ENCODE measurements at places on chromosomes 16 and 17. TPM values are rescaled to one million over a fixed set of nuclear protein-coding genes. Genes with fewer than 3 reads are reported as not detected.

DNA sequence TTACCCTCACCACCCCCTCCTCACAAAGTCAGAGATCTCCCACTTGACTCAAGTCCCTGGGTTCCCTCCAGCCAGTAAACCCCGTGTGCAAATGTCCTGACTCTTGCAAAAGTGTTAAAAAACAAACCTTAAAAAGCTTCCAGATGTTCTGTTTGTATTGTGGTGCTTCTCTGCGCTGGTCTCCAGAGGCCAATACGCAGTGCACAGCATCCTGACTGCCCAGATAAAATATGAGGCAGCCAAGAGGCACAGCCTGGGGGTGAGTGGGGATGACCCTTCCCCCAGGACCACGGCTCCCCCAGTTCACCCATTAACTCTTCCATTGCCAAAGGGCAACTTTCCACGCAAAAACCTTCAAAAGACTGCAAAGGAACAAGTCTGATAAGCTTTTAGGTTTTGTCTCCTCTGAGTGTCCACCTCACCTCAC, 291.8 kb downstream of the SOX9 start:
- peaks cover 9% of the 10 kb centered on the region for H3K4me1 ChIP-seq
- DNase-seq: peak; percentile 29
- peaks cover 56% of the 10 kb centered on the region for H3K27me3 ChIP-seq

DNA sequence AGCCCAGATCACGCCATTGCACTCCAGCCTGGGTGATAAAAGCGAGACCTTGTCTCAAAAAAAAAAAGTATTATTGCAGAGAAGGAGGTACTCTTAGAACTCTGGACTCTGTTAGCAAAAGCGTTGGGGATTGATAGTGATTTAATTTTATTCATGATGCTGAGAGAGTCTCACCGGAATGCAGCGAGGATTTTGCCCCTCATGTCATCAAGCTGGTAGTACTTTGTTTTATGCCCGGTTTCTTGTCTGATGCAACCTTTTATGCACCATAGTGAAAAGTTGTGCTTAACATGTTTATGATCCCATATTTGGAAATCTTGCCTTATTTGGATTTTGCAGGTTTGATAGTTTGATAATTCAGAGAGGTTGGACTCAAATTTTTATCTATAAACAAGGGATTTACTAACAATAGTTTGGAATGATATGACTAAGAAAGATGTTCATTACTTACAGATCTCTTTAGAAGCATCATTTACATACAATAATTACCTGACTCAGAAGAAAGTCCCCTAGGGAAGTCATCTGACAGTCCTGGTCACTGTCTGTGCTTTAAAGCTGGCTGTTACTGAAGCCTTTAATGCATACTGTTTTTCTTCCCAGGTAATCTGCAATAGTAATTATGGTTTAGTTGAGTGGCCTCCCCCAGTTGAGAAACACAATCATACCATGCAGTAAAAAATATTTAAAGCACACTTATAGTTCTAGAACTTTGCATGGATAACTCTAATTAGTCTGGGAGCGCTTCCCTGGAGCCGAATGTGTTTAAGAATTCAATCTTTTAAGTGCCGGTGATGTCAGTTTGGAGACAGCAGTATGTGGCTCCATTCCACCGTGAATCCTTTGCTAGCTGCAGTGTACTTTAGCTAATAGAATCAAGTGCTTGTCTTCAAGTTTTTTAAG, 120.9 kb downstream of the PRKCA start:
- no peaks in the 10 kb centered on the region for H3K36me3 ChIP-seq
- no peak for DNase-seq
- no peaks in the 10 kb centered on the region for H3K27me3 ChIP-seq
- H3K4me1 ChIP-seq: peaks cover 5% of the 10 kb centered on the region

DNA sequence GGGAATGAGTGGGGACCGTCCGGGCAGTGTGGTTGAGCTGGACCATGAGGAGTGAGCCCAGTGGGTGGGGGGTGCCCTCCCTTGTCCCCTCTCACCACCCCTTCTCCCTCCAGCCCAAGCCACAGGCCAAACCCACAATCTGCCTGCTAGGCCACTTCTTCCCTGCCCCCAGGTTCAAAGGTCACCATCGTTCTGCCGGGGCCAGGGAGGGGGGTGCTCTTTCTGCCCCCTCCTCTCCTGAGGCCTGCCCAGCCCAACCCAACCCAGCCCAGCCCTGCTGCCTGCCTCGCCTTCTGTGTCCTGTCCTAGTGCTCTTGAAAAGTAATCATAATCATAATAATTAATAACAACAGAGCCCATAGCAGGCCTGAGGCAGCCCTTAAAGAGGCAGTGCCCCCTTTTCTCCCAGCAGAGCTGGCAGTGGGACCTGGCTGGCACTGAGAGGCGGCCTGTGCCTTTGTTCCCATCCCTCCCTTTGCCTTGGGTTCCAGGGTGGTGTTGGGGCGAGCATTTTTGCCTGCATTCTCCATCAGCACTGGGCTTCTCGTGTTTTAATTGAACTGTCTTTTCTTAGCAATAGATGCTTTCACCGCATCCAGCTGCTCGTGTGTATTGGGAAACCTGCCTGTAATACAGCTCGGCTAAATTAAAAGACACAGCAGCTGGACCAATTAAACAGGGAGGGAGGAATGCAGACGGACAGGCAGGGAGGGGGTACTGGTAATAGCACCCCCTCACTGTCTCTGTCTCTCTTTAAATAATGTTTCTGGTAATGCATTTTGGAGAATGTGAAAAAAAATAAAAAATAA, 46.8 kb downstream of the SREBF1 start:
- peak overlapping the region; percentile 84 for H3K27ac ChIP-seq
- H3K27me3 ChIP-seq: no peaks in the 10 kb centered on the region
- H3K36me3 ChIP-seq: peaks cover 21% of the 10 kb centered on the region
- no peak for DNase-seq
- H3K4me3 ChIP-seq: no peak overlapping the region
- H3K4me1 ChIP-seq: peaks cover 85% of the 10 kb centered on the region

GRCh38 chr17:69030169-69030568, 30.6 kb downstream of the ABCA9 start:
- no peaks in the 10 kb centered on the region for H3K27me3 ChIP-seq
- H3K36me3 ChIP-seq: peaks cover 33% of the 10 kb centered on the region
- no peak for DNase-seq
- no peak overlapping the region for H3K27ac ChIP-seq
- no peak overlapping the region for H3K4me3 ChIP-seq
- no peaks in the 10 kb centered on the region for H3K4me1 ChIP-seq

PSME3 gene
- total RNA-seq: 62.6 TPM

DNA sequence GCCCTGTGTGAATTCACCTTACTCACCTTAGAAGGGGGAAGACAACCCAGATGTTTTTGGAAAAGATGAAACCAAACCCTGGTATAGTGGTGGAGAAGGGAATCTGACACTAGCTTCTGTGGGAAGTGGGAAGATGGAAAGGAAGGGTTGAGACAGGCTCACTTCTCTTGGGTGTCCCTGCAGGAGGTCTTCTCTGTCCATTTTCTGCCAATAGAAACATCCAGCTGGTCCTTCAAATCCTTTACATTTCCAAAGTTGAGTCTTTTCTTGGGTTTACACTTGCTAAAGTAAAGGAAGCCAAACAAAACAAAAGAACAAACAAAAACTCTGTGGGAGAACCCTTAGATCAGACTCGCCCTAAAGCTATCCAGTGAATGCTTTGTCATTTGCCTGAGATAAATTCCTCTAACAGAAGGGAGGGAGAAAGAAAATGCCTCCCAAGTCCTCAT, 10.2 kb downstream of the HOXB1 start:
- peaks cover 99% of the 10 kb centered on the region for H3K27me3 ChIP-seq
- H3K4me3 ChIP-seq: no peak overlapping the region
- DNase-seq: no peak
- H3K27ac ChIP-seq: no peak overlapping the region
- H3K36me3 ChIP-seq: no peaks in the 10 kb centered on the region

GRCh38 chr17:20202141-20202621, 193.0 kb downstream of the SPECC1 start:
- no peak for DNase-seq
- H3K4me3 ChIP-seq: no peak overlapping the region
- H3K4me1 ChIP-seq: no peaks in the 10 kb centered on the region

DNA sequence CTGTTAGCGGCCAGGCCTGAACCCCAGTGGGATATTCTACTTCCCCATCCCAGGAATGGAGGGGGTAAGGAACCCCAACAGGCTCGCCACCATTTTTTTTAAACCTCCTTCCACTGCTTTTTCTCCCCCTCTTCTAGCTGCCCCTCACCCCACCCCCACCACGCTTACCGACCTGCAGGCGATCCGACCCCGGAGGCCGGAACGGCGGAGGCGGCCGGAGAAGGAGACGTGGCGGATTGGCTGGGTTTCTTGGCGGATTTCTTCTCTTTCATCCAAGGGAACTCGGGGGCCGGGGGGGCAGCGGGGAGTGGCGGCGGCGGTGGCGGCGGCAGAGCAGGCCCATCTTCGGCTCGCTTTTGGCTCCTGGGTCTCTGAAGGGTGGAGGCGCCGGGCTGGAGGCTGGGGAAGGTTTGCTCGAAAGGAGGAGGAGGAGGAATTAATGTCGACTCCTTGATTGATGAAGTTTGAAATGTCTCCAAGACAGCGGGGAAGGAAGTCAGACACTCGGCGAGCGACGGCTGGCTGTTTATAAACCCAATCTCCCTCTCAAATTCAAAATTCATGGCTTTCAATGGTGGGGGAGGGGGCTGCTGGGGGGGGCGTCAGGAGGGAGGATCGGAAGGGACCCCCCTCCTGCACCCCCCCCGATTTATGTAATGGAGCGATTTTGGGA, 424 bp downstream of the HOXB2 start:
- DNase-seq: peak; percentile 85
- H3K4me3 ChIP-seq: peak overlapping the region; percentile 74
- peaks cover 46% of the 10 kb centered on the region for H3K4me1 ChIP-seq
- peaks cover 100% of the 10 kb centered on the region for H3K27me3 ChIP-seq
- peak overlapping the region; percentile 90 for H3K27ac ChIP-seq

GRCh38 chr17:79114458-79115301, 40.1 kb downstream of the ENGASE start:
- H3K4me1 ChIP-seq: peaks cover 12% of the 10 kb centered on the region
- peaks cover 98% of the 10 kb centered on the region for H3K27me3 ChIP-seq
- no peak overlapping the region for H3K27ac ChIP-seq
- H3K36me3 ChIP-seq: no peaks in the 10 kb centered on the region
- H3K4me3 ChIP-seq: no peak overlapping the region
- peak; percentile 54 for DNase-seq

- H3K27me3 ChIP-seq: peaks cover 11% of the 10 kb centered on the region
- H3K27ac ChIP-seq: no peak overlapping the region
- no peaks in the 10 kb centered on the region for H3K36me3 ChIP-seq
- no peak overlapping the region for H3K4me3 ChIP-seq
- no peak for DNase-seq
These were observed 97.1 kb upstream of the HS3ST3A1 start for GRCh38 chr17:13698832-13699231.

- peaks cover 36% of the 10 kb centered on the region for H3K36me3 ChIP-seq
- no peaks in the 10 kb centered on the region for H3K4me1 ChIP-seq
- no peak overlapping the region for H3K4me3 ChIP-seq
- H3K27me3 ChIP-seq: peaks cover 3% of the 10 kb centered on the region
- H3K27ac ChIP-seq: no peak overlapping the region
These were observed 11.3 kb downstream of the FKBP10 start for GRCh38 chr17:41824086-41824485.

DNA sequence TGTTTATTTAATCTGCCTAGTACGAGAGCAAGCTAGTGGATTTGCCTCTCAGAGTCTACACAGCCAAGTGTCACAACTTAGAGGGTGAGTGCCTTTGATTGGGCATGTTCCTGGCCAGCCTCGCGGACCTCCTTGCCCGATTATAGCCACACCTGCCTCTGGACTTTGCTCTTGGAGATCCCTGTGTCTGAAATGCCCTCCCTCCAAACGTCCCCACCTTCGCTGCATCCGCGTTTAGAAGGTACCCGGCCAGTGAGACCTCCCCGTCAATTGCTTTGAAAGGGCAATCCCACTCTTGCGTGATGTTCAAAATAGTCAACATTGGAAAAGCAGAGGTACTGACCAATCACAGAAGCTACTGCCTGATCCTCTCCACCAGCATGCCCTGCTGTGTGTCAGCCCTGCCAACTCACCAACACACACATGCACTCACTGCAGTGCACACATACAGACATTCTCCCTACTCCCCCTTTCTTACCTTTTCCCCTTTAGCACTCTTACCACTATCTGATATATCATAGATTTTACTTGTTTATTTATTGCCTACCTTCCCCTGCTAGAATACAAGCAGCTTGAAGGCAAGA, 6.5 kb upstream of the SDK2 start:
- H3K27ac ChIP-seq: no peak overlapping the region
- peaks cover 66% of the 10 kb centered on the region for H3K27me3 ChIP-seq
- H3K4me3 ChIP-seq: no peak overlapping the region
- no peak for DNase-seq

DNA sequence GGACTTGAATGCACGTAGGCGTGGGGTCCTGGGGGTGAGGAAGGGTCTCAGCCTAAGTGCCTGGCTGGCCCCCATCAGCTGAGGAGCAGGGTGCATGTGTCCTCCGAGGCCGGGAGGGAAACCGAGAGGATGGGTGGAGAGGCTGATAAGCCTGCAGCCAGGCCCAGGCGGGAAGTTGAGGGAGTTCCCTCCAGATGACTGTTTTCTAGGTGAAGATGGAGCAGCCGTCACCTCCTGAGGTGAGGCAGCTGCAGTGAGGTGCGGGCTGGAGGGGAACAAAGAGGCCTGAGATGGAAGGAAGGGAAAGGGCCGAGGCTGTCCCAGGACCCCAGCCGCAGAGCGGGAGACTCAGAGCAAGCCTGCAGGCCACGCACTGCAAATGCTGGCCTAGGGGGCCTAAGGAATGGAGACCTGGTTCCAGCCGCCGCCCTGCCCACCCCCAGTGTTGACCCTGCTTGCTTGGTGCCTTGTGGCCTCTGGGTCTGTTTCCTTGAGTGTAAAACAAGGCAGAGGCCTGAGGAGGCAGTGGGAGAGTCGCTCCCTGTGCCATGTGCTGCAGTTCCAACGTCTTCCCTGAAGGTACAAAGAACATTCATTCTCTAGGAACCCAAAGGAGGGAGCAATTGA, 3.0 kb downstream of the PECAM1 start:
- H3K27me3 ChIP-seq: no peaks in the 10 kb centered on the region
- H3K4me3 ChIP-seq: peak overlapping the region; percentile 64
- H3K27ac ChIP-seq: peak overlapping the region; percentile 90
- H3K4me1 ChIP-seq: peaks cover 50% of the 10 kb centered on the region

Data from left ventricle myocardium inferior (tissue), 1 donor.